Germinal center (tissue), 1 donor: ENCODE measurements at places on chromosomes 6 and 20.

GRCh38 chr6:14453712-14454472 lies 336.3 kb downstream of the CD83 start:
- DNase-seq: no peak

DNA sequence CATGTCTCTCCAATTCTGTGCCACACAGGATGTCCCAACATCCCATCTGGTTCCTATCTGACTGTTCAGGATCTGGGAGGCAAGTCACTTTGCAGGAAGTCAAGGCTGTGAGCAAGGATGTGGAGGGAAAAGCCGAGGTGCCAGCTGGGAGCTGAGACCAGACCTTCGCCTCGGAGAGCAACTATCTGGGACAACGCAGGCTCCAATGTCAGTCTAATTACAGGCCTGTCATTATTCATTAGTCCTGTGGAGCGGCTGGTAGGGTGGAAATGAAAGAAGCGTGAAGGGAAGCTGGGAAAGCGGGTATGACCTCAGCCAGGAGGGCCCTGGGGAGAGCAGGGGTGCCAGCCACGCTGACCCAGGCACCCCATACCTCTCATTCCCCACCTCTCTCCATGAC lies 147.3 kb downstream of the UNC5CL start:
- no peak for DNase-seq

GRCh38 chr20:21105429-21106170 lies 558 bp downstream of the LINC00237 start:
- DNase-seq: no peak

DNA sequence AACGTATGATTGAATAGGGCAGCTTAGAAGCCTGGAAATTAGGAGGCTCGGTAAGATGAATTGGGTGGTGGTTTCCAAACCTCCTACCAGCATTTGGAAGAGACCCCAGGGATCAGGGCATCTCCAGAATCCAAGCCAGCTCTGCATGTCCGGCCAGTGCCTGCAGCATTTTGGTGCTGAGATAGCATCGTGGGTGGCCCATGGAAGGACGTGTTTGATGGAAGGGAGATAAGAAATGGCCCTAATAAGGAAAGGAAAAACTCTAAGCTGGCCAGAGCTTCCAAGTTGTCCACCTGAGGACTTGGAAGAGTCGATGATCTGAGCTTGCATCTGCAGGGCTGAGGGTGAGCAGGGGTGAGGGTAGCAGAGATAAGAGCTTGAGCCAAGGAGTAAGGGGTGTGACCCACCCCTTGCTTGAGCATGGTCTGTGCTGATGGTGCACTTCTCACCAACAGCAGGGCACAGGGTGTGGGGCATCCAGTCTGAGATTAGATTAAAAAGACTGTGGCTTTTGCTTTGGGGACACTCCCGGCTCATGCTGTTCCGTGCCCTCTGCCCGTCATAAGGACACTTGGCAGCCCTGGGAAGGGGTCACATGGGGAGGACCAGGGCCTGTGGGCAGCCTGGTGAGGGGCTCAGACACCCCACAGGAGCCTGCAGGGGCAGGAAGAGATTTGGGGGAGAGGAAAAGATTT lies 213.2 kb downstream of the ERMARD start:
- no peak for DNase-seq

GRCh38 chr6:25175681-25176080 lies 103.5 kb upstream of the CARMIL1 start:
- DNase-seq: no peak

DNA sequence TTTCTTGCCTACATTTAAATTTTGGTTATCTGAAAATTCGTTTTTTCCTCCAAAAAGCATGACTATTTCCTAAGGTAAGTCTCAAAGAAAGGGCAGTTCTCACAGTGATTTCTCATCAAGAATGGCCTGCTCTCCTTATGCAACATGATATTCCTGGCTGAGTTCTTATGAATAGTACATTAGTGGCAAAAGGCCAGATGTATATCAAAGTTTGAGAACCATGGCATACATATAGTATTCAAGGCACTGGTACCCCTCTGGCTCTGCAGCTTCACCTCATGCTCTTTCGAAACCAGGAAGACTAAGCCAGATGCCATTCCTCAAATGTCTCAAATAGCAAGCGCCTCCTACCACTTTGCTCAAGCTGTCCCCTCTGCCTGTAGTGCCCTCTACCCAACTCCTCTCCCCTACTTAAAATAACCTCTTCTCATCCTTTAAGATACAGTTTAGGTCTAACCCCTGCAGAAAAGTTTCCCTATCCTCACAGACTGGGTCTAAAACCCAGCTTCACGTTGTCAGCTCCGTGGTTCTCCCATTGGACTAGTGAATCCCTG lies 280.3 kb downstream of the HACE1 start:
- no peak for DNase-seq

DNA sequence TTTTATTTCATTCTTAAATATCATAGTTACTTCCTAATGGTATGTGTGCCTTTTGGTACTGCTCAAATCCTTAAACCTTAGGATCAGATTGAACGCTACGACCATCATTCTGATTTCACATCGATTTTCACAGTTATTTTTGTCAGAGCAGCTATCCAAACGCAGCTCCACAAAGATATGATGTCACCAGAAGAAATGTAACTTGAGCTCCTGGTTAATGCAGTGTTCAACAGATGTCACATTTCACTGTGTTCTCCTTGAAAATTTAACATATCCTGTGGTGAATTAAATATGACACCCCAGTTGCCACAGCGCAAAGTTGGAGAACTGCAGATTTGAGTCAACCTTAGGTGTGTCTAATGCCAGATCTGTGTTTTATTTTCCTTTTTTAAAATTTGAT lies 81.4 kb downstream of the CTNNBL1 start:
- DNase-seq: no peak

GRCh38 chr6:17629824-17630510 lies 29.9 kb downstream of the FAM8A1 start:
- no peak for DNase-seq

DNA sequence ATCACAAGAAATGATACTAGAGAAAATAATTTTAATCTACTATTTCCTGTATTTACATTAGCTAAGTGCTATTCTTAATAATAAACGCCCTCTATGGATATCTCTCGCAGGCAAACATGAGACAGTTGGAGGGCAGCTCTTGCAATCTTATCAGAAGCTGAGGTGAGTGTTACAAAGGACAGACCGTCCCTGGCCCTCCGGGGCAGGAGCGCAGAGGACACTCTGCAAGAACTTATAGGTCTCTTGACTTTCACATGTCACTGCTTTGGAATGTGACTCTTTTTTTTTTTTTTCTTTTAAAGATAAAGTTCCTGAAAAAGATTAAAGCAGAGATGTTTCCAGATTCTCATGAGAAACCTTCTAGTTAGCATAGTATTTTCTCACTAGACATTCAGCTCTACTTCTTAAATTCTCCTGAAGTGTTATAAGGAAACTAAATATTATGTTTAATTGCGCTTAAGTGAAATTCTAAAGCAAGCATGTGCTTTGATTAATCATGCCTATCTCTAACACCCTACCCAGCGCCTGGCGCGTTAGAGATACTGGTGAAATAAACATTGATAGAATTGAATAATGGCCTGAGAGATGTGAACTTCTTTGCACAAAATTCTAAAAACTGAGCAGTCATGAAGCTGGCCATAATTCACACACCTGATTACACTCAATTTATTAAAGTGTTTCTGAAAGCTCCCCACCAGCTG lies 57.4 kb downstream of the SYTL3 start:
- DNase-seq: no peak

DNA sequence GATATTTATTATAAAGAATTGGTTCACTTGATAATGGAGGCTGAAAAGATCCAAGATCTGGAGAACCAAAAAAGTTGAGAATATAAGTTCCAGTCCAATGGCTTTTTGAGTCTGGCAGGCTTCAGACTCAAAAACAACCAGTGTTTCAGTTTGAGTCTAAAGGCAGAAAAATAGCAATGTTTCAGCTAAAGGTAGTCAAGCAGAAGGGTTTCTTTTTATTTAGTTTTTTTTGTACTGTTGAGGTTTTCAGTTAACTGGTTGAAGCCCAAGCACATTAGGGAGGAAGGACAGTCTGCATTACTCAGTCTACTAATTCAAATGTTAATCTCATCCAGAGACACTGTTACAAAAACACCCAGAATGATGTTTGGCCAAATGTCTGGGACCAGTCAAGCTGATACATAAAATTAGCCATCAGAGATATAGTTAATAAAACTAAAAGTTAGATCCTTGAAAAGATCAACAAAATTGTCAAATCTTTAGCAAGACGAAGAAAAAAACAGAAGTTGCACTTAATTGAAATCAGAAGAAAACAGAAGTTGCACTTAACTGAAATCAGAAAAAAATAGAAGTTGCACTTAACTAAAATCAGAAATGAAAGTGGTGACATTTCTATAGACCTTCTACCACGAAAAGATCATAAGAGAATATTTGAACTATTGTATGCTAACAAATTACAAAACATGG lies 980.3 kb upstream of the FLRT3 start:
- no peak for DNase-seq

GRCh38 chr6:90370493-90370959 lies 73.9 kb upstream of the BACH2 start:
- no peak for DNase-seq

DNA sequence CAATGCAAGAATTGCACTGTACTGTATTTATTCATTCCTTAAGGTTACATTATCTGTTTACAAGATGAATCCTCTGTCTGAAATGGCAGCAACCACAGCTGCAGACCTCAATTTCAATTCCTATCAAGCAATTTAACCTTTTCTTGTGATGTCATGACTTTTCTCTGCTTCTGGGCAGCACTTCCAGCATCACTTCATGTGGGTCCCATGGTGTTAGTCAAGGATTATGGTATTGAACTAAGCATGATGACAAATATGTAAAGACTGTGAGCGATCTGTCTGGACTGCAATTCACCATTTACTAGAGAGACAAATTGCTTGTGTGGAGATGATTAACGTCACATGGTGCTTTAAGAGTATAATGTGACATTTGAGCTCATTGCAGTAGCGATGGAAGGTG lies 90.5 kb upstream of the CCN2 start:
- DNase-seq: no peak

DNA sequence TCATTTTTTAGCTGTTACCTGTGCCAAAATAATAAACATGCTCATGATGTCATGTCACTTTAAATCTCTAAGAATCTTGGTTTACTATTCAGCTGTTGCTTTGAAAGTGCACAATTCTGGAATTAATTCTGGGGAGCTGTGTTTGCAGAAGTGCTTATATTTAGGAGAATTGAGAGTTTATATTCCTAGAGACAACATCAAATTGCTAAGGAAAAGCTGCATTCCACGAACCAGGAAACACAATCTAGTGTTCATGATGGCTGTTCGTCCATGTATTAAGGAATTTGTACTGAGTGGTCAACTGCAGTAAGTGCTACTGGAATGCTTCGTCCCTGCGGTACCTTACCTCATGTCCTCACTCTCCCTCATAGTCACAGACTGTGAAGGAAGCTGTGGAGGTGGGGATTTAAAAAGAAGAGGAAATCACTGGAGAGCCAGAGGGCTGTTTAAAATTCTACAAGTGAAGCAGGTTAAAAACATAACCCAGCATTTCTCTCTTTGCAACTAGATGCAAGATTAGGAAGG lies 161.0 kb downstream of the TRMT11 start:
- no peak for DNase-seq

DNA sequence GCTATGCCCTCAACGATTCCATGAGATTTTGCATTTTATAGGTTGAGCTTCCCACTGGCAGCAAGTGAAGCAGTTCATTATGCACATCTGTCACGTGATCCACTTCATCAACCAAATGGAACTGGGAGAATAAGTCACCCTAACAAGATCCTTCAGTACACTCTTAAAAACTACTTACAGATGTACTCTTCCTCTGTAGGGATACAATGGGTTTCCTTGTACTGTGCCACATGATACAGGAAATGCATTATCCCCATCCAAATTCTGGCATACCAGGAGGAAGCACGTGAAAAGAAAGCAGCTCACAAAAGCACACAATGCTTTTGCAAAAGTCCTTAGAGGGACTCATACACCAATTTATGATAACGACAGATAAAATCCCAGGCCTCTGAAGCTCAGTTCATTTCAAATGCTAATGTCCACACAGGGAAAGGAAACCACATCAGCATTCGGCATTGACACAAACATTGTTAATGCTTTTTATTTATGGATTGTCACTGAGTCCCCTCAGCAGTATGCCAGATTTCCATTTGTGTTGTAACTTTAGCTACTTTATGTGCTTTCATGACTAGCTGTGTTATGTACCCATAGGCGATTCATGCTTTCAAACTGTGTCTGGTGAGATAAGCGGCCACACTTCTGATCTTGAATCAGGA lies 58.1 kb upstream of the REV3L start:
- no peak for DNase-seq

- no peak for DNase-seq
Observed at GRCh38 chr6:122652431-122652830, 42.2 kb downstream of the PKIB start.

GRCh38 chr20:63696306-63696627 lies 185 bp upstream of the TNFRSF6B start:
- no peak for DNase-seq

- no peak for DNase-seq
Observed at GRCh38 chr20:13288357-13288756, 67.3 kb downstream of the ISM1 start.

GRCh38 chr6:3061501-3061941 lies 6.8 kb upstream of the RIPK1 start:
- no peak for DNase-seq

DNA sequence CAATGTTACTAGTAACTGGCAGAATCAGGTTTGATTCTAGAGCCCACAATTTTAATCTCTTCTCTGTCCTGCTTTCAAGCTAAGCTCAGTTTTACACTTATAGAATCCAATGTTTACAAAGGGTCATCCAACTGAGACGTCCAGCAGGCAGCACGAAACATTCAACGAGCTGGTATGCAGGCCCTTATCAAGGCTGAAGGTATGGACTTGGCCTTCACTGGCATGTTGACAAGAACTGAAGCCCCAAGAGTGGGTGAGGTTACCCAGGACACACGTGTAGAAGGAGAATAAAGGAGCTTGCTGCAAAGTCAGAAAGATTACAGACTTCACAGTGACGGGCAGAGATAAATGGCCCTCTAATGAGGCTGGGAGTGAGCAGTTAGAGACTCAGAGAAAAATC lies 187.4 kb downstream of the KIF16B start:
- no peak for DNase-seq

DNA sequence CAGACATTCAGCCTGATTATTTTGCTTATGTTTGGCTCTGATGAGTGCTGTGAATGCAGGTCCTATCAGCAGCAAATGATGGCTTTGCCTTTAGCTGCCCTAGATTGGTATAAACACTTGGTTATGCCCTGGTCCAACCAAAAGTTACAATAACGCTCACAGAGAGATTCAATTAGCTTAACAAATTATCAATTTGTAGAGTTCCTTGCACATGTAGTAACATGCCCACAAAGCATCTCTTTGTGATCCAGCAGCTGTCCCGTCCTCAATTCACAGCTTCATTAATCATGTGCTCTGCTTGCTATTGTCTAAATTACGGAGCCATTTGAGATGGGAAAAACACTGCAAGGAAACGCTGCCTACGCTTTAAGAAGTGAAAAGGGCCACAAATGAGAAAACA lies 457.9 kb downstream of the HDGFL1 start:
- DNase-seq: no peak

DNA sequence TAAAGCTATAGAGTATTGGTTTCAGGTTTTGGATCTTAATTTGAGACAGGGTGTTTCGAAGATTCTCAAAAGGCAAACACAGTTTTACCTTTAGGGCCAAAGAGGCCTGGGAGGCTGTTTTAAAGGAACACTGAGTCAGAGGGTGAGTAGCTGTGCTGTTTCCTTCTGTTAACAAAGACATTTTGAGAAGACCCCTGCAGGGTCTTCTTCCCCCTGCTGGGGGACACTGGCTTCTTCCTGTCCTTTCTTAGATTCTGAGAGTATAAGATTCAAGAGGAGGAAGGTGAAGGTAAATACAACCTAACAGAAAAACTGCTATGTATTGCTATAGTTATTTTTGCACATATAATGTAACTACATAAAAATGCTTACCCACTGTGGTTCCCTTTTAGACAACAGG lies 19.0 kb downstream of the HS3ST5 start:
- no peak for DNase-seq
